ENCODE measurements at places on chromosomes 1 and 21.

- no peak for DNase-seq
These were observed 4.4 kb upstream of the DVL1 start for GRCh38 chr1:1353389-1354151.

- DNase-seq: no peak
These were observed 57.1 kb downstream of the FAAP20 start for GRCh38 chr1:2137257-2138121.

DNA sequence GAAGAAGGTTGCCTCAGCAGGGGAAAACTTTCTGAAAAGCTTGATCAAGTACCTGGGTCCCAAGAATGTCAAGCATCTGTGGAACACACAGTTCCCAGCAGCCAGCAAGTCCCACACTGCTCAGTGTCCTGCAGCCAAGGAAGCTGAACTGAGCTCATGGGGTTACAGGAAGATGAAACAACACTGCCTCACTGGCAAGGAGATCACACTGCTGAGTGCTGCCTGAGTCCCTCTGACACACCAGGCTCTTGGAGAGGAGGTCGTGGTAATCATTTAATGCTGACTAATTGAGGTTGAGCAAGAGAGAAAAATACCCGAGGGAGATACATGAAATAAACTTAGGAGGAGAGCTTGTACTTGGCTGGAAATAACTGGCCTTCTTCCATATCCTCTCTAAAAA, 75.2 kb downstream of the MPZL1 start:
- DNase-seq: no peak

GRCh38 chr1:17259233-17259873, 10.5 kb downstream of the PADI3 start:
- DNase-seq: no peak

- no peak for DNase-seq
These were observed 13.4 kb downstream of the CLEC20A start for GRCh38 chr1:178483251-178483957.

DNA sequence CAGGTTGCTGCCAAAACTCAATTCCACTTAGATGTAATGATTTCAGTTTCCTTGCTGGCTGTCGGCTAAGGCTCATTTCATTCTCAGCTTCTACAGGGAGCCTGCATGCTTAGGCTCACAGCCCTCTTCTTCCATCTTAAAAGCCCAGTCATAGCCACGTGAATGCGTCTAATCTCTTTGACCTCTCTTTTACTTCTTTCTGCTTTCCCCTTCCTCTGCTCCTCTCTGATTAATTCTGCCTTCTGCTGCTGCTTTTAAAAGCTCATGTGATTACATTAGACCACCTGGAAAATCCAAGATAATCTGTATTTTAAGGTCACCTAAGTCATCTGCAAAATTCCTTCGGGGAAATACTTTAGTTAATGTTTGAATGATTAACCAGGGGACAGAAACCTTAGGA, 812.8 kb upstream of the BRINP3 start:
- no peak for DNase-seq

GRCh38 chr1:54686155-54686554, 29.5 kb upstream of the TTC4 start:
- no peak for DNase-seq

DNA sequence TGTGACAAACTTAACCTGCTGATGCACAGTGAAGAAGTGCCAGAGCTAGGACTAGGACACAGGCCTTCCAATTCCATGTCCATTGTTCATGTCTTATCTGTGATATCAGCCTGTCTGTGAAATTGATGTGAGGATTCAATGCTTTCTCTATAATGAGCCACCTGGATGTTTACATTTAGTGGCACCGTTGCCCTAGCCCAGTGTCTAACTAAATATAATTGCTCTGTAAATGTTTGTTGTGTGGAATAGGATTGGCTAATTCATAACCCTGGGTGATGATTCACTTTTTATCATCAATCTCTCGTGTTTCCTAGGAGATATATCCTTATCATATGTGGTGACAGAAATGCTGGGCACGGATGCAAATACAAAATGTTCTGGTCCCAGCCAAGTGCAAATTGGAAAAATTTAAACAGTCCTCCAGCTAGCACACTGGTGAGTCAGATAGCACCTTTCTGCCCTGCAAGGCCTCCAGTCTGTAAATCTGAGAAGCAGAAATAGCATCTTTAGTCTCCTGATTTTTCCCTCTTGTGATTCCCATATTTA, 46.9 kb upstream of the GNG12 start:
- DNase-seq: peak; percentile 86

DNA sequence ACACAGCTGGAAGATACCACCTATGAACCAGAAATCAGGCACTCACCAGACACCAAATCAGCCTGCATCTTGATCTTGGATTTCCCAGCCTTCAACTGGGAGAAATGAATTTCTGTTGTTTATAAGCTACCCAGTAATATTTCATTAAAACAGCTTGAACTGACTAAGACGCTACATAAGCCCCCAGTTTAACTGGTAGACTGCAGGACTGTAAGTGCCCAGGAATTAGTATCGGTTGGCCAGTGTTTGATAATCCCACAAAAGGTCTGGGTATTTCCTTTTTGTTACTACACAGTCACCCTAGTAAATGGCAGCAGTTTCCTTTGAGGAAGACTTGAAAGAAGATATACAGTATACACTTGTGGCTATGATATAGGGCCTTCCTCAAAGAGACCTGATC, 7.3 kb upstream of the SLC35D1 start:
- DNase-seq: no peak

Measured in NCI-H1930 (cell line).